CD4-positive, alpha-beta memory T cell (primary cell): ENCODE measurements at places on chromosomes 2 and 18. TPM values are rescaled to one million over a fixed set of nuclear protein-coding genes. Genes with fewer than 3 reads are reported as not detected.

DNA sequence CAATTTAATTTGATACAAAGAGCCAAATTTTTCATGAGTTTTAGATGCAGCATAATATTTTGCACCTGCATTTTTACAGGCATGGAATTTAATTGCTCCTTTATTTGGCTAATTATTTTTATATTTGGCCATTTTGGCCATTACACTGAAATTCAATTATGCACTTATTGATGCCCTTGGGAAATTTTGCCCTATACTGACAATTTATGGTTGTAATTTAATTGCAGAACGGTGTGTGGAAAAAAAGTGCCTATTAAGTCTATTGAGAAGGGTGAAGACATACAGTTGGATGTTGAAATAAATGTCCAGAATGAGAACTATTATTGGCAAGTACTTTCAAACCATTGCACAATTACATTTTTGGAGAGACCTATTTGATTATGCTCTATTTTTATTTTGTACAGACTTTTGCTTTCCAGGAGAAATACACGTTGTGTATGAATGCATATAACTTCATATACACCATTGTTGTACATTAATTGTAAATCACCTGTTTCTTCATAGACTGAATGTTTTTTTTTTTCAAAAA lies 1319.3 kb upstream of the CDH2 start:
- DNase-seq = no peak

- DNase-seq = no peak
These were observed 515.0 kb downstream of the TMEM182 start for GRCh38 chr2:103276869-103277268.

- DNase-seq = no peak
These were observed 11.5 kb downstream of the CCNYL1 start for GRCh38 chr2:207722773-207723424.

- DNase-seq = no peak
These were observed 1.3 kb upstream of the TOGARAM2 start for GRCh38 chr2:28979576-28980366.

GRCh38 chr2:63008838-63009237 lies 41.8 kb upstream of the OTX1 start:
- DNase-seq = no peak

GRCh38 chr2:198657512-198658121 lies 800.1 kb downstream of the SATB2 start:
- no peak for DNase-seq

GRCh38 chr2:112906276-112906675 lies 4.7 kb upstream of the IL37 start:
- no peak for DNase-seq

- DNase-seq = no peak
These were observed 5.4 kb downstream of the CACNB4 start for GRCh38 chr2:152093464-152093863.

GRCh38 chr2:85790499-85791188 lies 36.9 kb downstream of the ATOH8 start:
- DNase-seq = no peak

DNA sequence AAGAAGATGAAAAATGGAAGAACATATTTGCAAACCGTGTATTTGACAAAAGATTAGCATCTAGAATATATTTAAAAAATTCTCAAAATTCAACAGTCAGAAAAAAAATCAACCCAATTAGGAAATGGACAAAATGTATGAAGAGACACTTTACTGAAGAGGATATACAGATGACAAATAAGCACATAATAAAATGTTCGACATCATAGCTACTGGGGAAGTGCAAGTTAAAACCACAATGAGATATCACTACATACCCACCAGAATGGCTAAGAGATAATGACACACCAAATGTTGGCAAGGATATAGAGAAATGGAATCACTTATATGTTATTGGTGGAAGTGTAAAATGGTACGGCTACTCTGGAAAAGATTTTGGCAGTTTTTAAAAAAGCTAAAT lies 11.7 kb upstream of the NUP35 start:
- no peak for DNase-seq

DNA sequence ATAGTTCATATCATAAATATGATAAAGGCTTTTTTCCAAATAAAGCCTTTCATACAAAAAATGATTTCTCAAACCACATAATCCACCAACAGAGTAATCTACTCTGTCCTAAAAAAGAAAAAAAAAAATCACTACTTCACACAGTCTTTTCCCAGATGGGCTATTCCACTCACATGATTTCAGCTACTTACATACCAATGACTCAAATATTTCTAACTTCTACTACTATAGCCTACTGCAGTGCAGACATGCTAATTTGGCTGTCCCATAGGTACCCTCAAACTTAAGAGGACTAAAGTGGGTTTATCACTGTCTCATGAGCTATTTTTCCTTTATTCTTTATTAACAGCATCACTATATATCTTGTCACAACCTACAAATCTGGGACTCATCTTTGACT lies 57.4 kb downstream of the SLC66A3 start:
- no peak for DNase-seq

DNA sequence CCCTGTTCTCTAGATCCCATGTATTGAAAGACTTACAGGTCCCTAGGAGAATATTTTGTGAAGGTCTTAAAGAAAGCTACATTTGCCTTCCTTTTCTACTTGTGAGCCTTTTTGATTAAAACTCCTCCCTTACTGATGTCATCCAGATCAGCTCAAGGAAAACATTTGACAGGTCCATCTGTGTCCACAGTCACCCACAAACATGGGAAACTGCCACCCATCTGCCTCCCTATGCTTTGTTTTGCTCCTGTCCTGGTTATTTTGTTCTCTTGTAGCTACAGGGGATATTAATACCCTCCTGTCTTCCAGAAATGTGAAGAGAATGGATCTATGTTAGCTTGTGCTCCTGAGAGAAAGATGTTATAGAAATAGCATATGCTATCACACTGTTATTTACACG lies 203.6 kb upstream of the GALNT5 start:
- DNase-seq = no peak

GRCh38 chr2:202765436-202765835 lies 106.1 kb downstream of the ICA1L start:
- DNase-seq = no peak

Gene DSG4
- not detected for total RNA-seq

Gene SPATA3
- not detected for total RNA-seq

Gene VSNL1
- not detected for total RNA-seq

Gene CSRNP3
- total RNA-seq = not detected

Gene TBC1D8
- 2.0 TPM for total RNA-seq
